ENCODE measurements at places on chromosomes 11 and 22. TPM values are rescaled to one million over a fixed set of nuclear protein-coding genes. Genes with fewer than 3 reads are reported as not detected.

The DGAT2 gene
- 0.29 TPM for total RNA-seq

The CECR2 gene
- total RNA-seq: under 0.01 TPM

The ART1 gene
- not detected for total RNA-seq

The SEPTIN5 gene
- 30.7 TPM for total RNA-seq

The OR10G4 gene
- not detected for total RNA-seq

The ANGPTL5 gene
- not detected for total RNA-seq

The SLCO2B1 gene
- 11.8 TPM for total RNA-seq

The CRYBB2 gene
- not detected for total RNA-seq

The IGF2 gene
- 54.1 TPM for total RNA-seq

The TP53I11 gene
- total RNA-seq: 53.9 TPM

The APOL6 gene
- 16.5 TPM for total RNA-seq

The CCDC89 gene
- total RNA-seq: 0.77 TPM

The MMP27 gene
- not detected for total RNA-seq

The MMP10 gene
- not detected for total RNA-seq

The OR8D1 gene
- total RNA-seq: not detected

The C1QTNF4 gene
- total RNA-seq: 15.3 TPM

The VWCE gene
- total RNA-seq: 0.90 TPM

The SUSD2 gene
- total RNA-seq: 17.6 TPM

The SCGB2A2 gene
- not detected for total RNA-seq

The ZNF280B gene
- 0.88 TPM for total RNA-seq

The MPZL3 gene
- total RNA-seq: 8.3 TPM

The EHF gene
- 1.0 TPM for total RNA-seq

The MS4A7 gene
- 19.3 TPM for total RNA-seq

The PVALB gene
- total RNA-seq: not detected

The CHST1 gene
- total RNA-seq: 7.9 TPM

The DEUP1 gene
- total RNA-seq: not detected

The FAM180B gene
- total RNA-seq: 0.30 TPM

The KDM4D gene
- total RNA-seq: not detected

The OR10A2 gene
- total RNA-seq: not detected

The RIMBP3C gene
- not detected for total RNA-seq

The TOP3B gene
- 6.2 TPM for total RNA-seq
